ENCODE measurements at places on chromosomes 5 and 9.

DNA sequence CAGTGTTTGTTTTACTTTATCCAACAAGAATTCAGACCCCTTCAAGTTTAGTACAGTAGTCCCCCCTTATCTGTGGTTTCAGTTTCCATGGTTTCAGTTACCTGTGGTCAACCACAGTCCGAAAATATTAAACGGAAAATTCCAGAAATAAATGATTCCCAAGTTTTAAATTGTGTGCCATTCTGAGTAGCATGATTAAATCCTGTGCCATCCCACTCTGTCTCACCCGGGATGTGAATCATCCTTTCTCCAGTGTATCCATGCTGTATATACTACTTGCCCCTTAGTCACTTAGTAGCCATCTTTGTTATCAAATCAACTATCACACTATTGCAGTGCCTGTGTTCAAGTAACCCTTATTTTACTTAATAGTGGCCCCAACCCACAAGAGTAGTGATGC lies 153.8 kb upstream of the RASA1 start:
- DNase-seq: no peak

DNA sequence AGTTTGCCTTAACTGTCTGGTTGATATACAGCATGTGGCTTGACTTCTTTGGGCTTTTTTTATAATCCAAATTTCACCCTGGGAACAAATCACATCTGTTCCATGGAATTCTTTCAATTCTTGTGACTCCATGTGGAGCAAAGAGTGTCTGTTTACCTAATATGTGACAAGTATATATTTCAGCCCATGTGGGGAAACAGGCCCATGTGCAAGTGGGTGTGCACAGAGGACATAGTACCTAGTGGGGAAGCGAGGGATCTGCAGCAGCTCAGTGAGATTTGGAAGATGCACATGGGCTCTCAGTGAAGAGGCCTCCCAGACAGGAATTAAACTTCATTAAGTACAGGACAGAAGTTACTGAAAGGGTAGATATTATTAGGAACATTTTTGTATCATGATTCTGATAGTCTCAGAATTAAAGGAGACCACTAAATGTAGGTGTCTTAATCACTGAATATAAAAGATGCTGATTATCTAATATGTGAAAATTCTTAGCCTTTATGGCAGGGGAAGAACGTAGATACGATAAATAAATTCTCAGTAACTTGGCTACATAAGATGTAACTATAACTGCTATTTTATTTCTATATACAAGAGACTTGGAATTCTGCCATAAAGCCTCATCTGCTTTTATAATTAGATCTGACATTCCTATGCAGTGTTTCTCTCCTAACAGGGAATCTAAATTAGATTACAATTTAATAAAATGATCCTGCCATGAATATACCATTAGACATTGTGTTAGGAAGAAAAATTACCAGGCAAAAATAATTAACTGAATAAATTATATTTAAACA lies 181.2 kb downstream of the SLC12A2 start:
- no peak for DNase-seq

GRCh38 chr9:121566481-121567465 lies 67.1 kb upstream of the GGTA1 start:
- DNase-seq: peak; percentile 56

GRCh38 chr9:6525326-6526045 lies 112.5 kb downstream of the UHRF2 start:
- DNase-seq: no peak

DNA sequence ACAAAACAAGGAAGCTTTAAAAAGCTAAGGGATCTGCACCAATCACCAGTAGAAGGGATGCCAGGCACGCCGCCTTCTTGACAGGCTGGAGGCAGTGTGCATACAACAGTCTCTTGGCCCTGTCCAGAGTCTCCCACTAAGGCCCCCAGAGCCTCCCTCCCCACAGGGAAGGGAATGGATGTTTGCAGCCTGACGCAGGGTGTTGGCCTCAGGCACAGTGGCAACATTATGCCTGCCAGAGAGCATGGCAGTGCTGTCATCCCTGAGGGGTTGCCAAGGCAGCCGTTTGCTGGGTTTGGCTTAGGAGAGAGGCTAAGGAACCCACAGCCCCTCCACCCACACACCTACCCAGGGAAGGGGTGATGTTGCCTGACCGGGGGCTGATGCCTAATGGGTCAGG lies 4.8 kb downstream of the HBEGF start:
- DNase-seq: peak; percentile 55

DNA sequence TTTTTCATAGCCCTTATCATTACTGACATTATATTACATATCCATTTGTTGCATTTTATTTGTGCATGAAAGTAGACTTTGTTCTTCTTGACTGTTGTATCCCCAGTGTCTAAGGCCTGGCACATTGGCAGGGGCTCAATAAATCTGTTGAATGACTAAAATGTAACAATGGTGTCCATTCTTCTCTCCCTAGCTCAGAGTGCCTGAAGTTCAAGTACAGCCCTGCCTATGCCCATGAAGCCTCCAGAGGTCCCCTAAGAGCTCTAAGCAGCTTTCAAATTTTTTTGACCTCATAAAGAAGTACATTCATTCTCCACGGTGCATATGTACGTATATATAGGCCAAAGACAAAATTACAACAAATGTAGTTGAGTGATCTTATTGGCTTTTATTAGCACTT lies 4.2 kb upstream of the BSPRY start:
- DNase-seq: no peak

DNA sequence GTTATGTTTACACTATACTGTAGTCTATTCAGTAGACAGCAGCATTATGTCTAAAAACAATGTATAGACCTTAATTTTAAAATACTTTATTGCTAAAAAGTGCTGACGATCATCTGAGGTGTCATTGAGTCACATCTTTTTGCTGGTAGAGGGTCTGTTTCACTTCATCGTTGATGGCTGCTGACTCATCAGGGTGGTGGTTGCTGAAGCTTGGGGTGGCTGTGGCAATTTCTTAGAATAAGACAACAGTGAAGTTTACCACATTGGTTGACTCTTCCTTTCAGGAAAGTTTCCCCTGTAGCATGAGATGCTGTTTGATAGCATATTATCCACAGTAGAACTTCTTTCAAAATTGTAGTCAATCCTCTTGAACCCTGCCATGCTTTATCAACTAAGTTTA lies 150.3 kb downstream of the FBXL7 start:
- no peak for DNase-seq

DNA sequence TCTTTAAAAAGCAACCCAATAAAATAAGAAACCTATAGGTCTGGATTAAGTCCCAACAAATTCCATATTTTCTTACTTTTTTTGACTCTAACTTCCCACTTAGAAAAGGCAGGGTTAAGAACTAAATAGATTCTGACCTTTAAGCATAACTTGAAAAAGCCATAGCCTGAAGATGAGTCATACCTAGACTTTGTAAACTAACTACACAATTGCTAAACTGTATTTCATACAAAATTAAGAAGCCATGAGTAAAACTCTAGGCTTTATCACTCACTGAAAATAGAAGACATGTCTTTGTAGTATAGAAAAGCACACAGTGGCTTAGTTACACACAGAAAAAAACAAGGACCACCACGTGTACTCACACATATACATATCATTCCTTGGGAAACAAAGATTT lies 51.5 kb downstream of the MLLT3 start:
- DNase-seq: no peak

GRCh38 chr5:180975338-180975737 lies 13.3 kb upstream of the BTNL3 start:
- no peak for DNase-seq

- DNase-seq: no peak
These were observed 207.7 kb downstream of the TTLL11 start for GRCh38 chr9:121885345-121885901.

DNA sequence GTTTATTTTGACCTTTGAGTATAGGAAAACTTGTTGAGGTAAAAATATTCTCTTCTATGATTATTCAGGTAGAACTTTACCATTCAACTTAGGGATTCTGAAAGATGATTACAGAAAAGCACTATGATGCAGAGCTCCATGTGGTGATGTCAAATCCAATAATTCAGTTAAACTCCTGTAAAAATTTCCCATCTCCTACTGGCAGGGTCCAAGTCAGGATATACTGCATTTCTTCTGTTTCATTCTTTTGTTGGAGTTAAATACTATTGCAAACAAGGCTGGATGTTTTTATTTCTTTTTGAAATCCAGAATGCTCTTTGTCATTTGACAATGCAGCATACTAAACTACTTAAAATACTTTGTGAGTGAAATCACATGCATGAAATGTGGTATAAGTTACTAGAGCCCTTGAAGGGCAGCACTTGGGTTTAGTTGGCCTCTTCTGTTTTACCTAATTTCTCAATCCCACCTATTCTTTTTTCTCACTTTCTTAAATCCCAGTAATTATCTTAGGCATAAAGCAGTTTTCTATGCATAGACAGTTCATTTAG lies 204.5 kb downstream of the FBXL7 start:
- no peak for DNase-seq

- no peak for DNase-seq
These were observed 98.7 kb upstream of the SLC28A3 start for GRCh38 chr9:84439250-84439649.

DNA sequence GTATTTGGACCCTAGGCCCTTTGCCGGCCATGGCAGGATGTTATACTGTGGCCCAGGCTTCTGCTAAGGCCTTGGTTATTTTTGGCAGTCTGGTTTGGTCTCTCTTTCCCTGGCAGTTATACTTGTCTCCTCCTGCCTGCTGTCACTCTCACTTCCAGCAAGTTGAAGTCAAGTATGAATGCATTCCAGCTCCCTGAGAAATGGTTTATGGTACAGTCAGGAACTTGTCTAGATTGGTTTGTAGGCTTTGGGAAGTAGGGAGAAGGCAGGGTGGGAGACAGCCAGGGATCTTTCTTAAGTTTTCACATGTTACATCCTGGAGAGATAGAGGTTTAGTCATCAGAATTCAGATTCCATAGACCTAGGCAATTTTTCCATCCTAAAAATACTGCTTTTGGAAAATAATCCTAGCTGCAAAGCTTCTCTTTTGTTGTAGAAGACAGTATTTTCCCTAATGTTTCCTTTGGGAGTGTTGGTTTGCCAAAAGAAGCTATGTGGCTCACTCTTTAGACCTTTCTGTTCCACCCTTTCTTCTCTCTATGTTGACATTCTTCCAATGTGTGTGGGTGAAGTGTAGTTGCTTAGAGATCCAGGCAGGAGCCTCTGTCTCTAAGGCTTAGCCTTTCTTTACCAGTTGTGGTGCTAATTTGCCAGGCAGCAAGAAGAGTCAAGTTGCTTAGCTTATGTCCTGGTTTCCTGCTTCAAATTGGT lies 2.5 kb upstream of the KDM3B start:
- DNase-seq: no peak

- no peak for DNase-seq
These were observed 418.5 kb upstream of the RORB start for GRCh38 chr9:74078647-74079046.

DNA sequence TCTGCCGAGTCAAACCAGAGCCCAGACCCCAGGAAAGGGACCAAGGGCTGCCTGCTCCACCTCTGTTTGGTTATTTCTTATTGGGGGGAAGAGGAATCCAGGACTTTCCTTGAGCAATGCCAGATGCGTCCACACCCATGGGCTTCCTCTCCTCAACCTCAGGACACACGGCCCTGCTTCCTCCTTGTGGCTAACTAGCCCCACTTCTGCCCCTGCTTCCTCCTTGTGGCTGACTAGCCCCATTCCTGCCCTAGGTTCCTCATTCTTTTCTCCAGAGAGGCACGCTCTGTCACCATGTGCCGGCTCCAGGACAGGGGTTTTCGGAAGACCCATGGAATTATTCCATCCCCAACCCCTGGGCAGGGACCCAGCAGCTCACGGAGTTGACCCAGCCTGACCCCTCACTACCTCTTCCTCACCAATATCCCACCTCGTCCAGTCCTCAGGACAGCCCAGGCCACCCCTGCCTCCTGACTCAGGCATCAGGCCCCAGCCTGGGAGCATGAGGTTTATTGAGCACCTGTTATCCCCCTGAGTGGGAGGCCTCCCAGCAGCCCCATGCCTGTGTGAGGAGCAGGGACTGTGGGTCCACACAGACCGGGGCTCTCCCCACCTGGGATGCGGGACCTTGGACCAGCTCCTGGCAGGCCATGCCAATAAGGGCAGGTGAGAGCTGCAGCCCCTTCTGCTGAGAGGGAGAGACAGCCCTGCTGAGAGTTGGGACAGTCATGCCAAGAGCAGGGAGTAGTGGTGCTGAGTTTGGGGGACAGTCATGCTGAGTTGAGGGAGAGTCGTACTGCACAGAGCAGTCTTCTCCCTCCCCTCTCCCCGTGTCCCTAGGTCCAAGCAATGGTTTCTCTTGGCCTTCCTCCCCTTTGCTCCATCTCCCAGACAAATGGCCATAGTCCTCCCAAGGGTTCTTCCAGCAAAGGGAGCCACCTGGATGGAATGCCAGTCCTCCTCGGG lies 11.8 kb upstream of the FCN1 start:
- peak; percentile 61 for DNase-seq

All from left cardiac atrium (tissue), 4 donors.